GM12865 (cell line): ENCODE measurements at places on chromosomes 3 and 15.

GRCh38 chr3:59406943-59407342, 357.1 kb upstream of the CFAP20DC start:
- DNase-seq, result peak; percentile 79

GRCh38 chr3:64222501-64223111, 2.7 kb downstream of the PRICKLE2 start:
- DNase-seq, result no peak

- no peak for DNase-seq
Observed at GRCh38 chr15:101583284-101583683, 68.9 kb downstream of the TM2D3 start.

- peak; percentile 28 for DNase-seq
Observed at GRCh38 chr3:179174316-179174715, 26.2 kb downstream of the PIK3CA start.

DNA sequence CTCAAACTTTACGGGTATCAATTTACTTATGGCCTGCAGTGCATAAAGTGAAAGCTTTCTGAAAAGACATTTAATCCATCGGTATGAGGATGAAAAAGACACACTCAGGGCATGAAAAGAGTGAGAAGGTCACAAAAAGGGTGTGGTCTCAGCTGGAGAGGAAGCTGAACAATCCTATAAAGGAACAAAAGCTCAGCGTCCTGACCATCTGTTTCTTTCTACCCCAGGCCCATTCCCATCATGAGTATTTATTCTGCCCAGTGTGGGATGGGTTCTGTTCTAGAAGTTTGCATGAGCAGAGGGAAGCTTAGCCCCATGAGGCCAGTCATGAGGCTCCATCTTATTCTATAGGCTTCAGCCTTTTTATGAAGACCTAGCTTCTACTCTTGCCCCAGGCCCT, 144.6 kb downstream of the LPP start:
- no peak for DNase-seq

- no peak for DNase-seq
Observed at GRCh38 chr3:88220126-88220525, 70.4 kb downstream of the C3orf38 start.

DNA sequence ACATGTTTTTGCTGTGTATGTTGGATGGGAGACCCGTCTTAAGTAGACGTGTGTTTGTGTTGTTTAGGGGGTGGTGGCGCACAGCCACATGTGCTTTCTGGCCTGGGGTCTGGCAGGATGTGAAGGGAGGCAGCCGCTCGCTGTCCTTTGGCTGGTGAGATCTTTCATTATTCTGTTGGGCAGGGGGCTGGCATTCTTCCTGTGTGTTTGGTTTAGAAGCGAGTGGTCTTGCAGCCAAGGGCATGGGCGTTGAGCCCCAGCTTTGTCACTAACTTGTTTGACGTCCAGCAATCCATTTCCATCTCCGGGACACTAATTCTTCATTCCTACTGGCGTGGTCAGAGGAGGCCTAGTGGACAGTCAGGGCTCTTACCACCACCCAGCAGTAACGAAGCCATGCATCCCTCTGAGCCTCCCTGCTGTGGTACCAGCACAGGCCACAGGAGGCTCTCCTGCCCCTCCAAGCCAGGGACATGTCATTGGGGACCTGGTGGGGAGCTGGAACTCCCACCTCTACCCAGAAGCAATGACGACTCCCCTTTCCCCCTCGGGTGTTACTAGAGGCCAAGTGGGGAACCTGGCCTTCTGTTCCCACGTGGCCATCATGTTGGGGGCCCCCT, 10.7 kb downstream of the THSD4 start:
- DNase-seq, result peak; percentile 35

GRCh38 chr3:150399060-150399459, 9.0 kb upstream of the TSC22D2 start:
- no peak for DNase-seq

DNA sequence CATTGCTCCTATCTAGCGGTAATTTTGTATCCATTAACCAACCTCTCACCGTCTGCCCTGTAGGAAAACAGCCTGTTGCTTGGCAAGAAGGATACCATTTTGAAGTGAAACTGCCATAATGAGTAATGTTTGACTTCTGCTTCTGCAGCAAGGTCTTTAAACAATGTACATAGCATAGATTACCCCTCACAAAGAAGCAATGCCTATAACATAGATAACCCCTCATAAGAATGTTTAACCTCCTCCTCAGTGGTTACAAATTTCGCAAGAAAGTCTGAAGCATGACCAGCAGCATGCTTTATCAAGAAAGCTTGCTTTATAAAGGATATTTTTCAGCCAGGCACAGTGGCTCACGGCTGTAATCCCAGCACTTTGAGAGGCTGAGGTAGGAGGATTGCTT, 61.2 kb upstream of the MFGE8 start:
- no peak for DNase-seq

DNA sequence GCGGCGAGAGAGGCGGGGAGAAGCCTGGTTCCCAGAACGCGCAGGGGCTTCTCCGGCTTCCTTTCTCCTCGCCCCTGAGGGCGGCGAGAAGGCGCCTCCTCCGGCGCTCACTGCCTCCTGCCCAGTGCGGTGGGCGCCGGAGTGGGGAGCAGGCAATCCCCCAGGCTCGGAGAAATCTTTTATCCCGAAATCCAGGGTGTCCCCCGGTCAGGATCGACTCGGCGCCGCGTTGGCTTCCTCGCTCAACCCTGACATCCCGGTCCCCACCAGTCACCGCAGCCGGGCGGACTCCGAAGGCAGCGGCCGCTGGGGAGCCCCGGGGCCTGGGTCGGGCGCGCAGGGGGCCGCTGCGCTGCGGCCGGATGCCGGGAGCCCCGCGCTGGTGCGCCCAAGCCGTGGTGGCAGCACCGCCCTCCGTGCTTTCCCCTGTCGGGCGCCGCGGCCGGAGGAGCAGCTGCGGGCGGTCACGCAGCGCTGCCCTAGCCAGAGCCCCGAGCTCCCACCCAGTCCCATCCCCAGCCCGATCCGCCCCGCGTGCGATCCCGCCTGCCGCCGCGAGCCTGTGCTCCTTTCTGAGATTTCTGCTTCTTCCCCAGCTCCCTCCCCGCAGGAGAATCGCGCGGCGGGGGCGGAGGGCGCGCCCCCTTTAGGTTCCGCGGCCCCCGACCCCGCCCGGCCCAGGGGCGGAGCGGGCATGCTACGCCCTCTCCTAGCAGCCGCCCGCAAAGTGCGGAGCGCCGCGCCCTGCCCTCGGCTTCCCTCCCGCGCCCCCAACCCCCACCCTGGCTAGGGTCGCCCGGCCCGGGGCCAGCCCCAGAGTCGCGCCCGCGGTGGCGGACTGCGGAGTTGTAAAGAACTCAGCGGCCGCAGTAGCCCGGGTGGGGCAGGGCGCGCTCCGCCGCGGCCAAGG, 683 bp upstream of the CACNA2D3 start:
- DNase-seq, result no peak

DNA sequence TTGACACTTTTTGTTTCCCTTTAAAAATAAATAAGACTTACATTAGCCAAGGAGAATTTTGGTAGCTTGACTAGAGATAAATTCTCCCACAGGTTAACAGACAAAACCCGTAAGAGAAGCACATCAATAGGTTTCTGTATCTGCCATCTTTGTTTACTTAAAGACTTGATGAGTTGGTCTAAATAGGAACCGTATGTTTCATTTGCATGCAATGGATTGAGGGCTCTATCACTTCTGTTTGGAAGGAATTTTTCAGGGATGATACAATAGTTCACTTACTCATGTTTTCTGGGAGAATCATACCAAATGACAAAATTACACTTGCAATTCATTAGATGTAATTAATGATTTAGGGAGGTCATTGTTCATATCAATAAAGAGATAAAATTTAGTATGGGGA, 631.5 kb upstream of the NR2F2 start:
- DNase-seq, result no peak

- DNase-seq, result peak; percentile 9
Observed at GRCh38 chr3:171753665-171754408, 56.4 kb downstream of the PLD1 start.

DNA sequence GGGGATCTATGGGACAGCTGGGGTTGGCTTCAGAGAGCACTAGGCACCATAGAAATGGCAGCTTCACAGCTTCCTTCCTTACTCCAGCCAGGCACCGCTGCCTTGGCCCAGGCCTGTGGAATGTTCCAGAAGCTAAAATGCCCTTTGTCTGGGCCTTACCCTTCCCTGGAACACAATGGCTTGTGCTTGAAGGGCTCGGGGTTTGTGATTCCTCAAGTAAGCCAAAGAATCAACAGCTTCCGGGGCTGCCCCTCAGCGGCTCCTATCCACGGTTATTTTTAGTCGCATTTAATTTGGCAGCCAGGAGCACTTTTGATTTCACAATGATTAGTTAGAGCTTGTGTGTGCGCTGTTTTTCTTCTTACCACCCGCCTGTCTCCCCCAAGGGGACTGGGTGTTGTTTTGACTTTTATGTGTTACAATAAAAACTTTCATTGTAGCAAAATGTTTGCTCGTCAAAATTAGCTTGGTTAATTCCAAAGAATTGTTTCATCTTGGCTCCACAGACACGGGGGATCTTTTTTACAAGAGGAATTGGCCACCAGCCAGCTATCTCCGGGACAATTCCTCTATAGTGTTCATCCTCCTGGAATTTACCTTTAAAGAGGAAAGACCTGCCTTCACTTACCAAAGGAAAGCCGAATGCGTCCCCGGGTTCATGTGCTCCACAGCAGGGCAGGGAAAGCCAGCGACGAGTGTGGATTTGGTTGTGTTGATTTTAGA, 73.8 kb downstream of the TLE3 start:
- peak; percentile 41 for DNase-seq

GRCh38 chr3:170059447-170059846, 21.7 kb downstream of the GPR160 start:
- no peak for DNase-seq

DNA sequence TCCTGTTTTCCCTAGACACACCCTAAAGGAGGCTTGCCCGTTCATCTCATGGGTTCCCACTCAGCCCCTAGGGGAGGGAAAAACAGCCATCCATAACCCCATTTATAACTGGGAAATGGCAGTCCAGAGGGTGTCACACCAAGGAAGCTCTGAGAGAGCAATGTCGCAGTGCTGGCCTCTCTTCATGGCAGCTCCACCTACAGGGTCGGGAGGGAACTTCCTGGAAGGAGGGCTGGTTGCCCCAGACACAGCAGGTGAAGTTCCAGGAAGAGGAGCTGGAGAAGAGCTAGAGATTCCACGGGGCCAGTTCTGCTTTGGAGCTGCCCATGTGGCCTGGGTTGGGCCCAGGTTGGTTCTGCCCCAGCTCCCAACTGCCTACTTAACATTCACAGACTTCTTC, 22.3 kb upstream of the LINGO1 start:
- DNase-seq, result no peak

- no peak for DNase-seq
Observed at GRCh38 chr15:74388363-74388951, 21.0 kb upstream of the CYP11A1 start.
